ENCODE measurements at places on chromosomes 3 and 15.
A peak's percentile ranks its signal among the peaks of the same experiment; 100 is the strongest.

- DNase-seq: no peak
Measured at GRCh38 chr3:61452535-61453090, 108.8 kb upstream of the PTPRG start.

DNA sequence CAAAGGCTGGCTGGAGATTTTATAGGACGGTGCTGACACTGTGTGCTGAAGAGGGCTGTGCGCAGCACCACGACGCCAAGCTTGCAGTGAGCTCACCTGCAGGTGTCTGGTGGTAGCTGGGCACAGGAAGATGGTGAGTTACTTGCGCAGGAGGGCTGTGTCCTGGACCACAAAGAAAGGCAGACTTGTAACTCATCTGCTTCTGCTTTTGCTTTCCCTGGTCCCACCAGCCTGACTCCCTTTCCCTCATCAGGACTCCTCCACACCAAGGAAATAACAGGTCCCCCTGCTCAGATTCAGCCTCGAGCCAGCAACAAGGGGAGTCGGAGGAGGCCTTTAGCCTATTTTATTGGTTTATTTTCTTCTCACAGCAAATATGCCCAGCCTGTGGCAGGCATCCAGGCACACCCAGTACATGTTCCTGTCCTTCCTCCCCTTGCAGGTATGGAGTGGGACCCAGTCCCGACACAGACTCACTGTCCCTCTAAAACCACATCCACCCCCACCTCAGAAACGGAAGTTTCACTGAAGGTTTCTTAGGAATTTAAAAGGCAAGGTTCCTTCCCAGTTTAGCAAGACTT is 35.6 kb upstream of the FLNB start:
- DNase-seq: no peak

GRCh38 chr3:57100046-57100695 is 39.7 kb downstream of the SPATA12 start:
- DNase-seq: peak; percentile 86

DNA sequence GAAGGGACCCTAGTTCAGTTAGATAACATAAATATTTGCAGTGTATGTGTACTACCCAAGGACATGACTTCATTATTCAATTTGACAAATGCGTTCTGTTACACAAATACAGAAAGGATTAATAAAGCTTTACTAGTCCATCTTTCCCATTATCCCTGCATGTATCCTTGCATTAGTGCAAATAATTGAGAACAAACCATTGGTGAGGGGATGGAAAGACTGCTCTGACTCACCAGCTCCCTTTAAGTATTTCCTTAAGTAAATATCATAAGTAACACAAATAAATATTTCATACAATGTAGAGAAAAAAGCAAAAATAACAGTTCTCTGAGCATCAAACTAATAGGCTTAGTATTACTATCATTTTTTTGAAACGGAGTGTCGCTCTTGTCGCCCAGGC is 1.9 kb upstream of the GPD1L start:
- DNase-seq: no peak

DNA sequence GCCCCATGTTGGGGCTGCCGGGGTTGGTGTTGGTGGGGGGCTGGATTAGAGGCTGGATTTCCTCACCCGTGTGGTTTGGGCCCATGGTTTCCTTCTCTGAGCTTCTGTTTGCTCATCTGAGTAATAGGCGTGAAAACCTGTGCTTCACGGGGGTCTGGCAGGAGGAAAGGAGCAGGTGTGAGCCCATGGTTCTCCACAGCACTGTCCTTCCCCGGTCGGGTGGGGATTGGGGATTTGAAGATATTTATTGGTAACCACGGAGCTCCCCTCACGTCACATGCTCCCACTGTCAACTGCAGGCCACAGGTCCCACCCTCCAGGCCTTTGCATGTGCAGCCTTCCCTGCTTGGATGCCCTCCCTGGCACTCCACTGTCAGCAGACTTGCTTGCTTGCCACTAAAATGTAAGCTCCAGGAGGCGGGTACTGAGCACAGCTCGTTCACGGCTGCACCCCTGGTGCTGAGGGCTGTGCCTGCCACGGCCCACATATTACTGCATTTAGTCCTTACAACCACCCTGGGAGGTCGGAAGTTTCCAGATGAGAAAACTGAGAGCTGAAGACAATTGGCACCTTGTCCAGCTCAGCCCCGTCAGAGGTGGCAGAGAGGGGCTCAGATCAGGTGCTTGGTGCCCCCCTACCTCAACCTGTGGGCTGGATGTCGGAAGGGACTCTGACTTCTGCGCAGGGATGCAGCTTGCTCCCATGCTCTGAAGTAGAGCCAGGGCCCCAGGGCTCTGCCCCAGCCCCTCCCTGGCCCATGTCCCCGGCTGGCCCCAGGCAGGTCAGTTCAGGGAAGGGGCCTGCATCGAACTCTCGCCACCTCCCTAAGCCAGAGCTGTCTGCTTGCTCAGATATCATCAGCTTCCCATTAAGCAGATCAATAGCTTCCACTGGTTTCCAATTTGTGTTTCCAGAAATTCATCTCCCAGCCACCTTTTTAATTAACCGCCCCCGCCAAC is 29.4 kb upstream of the IQSEC1 start:
- DNase-seq: no peak

DNA sequence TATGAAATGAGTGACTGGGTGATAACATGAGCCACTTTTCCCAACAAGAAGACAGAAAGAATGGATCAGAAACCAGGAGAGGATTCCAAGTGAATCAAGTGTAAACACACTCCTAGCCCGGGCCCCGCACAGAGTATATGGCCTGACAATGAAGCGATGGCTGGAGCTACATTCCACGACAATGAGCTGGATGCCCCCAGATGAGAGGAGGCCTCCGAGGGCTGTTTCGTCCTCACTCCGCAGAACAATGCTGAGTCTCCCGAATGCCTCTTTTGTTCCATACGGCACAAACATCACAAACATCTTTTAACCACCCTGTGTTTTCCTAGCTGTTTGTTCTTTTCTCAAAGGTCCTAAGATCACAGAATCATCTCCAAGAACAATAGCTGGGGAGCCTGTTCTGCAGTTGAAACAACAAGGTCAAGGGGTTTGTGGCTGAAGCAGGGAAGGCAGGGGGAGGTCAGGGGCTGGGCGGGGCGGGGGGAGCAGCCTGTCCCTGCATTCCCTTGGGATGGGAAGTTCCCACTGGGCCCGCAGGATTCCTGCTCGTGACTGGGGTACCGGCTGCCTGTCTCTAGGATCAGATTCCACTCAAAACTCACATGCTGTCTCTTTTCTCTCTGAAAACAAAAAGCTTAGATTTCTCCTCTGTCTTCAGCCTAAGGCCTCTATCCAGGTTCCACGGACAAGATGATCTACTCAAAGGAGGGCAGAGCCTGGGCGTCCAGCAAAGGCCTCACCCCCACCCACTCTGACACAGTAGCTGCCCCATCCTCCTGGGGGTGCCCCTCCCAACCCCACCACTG is 151.3 kb downstream of the XXYLT1 start:
- peak; percentile 72 for DNase-seq

- no peak for DNase-seq
Measured at GRCh38 chr3:88209356-88209755, 59.6 kb downstream of the C3orf38 start.

DNA sequence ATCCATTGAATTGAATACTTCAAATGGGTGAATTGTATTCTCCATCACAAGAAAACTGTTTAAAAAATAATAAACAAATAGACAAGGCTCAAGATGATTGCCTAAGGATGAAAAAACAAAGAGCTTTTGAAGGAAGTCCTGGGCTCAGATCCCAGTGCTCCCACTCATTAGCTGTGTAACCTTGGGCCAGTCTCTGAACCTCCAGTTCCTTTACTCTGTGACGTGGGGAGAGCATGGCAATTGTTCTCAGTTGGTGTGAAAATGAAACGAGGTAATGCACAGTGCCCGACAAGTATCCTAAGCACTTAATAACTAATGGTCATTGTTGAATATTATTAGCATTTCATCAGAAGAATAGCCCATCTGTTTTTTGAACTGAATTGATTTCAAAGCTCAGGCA is 40.7 kb downstream of the TNIK start:
- peak; percentile 69 for DNase-seq

DNA sequence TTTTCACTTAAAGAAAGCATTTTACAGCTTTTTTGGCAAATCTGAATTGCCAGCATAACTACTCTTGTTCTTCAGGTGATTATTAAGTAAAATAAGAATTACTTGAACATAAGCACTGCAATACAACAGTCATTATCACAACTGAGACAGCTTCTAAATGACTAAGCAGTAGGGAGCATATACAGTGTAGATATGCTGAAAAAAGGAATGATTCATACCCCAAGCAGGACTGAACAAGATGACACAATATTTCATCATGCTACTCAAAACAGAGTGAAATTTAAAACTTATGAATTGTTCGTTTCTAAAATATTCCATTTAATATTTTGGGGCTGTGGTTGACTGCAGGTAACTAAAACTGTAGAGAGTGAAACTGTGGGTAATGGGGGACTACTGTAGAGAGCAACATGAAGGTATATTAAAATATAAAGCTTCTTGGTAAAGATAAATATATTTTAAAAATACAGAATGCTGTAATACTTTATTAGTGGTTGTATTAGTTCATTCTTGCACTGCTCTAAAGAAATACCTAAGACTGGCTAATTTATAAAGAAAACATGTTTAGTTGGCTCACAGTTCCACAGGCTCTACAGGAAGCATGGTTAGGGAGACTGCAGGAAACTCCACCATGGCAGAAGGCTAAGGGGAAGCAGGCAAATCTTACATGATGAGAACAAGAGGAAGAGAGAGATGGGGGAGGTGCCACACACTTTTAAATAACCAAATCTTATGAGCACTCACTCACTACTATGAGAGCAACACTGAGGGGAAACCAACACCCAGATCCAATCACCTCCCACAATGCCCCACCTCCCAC is 84.8 kb downstream of the DCLK3 start:
- DNase-seq: no peak

GRCh38 chr3:96700322-96701315 is 113.8 kb upstream of the EPHA6 start:
- no peak for DNase-seq

GRCh38 chr15:88990185-88990679 is 77.1 kb upstream of the MFGE8 start:
- no peak for DNase-seq

DNA sequence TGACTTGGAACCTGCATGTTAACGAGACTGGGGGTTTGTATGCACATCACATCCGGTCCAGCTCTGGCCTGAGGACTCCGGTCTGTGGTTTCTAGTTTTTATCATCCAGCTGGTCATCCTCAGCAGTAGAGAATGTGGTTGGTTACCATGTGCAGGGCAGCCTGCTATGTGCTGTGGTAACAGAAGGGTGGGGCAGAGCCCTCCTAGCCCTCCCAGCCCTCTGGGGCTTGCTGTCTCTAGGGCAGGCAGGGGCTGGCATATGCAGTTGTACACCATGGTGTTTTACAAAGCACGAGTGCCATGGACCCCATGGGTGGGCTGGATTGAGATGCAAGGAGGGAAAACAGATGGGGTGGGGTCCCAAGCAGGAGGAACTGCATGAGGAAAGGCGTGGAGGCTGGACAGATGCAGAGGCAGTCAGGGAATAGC is 70.2 kb downstream of the APBA2 start:
- no peak for DNase-seq

DNA sequence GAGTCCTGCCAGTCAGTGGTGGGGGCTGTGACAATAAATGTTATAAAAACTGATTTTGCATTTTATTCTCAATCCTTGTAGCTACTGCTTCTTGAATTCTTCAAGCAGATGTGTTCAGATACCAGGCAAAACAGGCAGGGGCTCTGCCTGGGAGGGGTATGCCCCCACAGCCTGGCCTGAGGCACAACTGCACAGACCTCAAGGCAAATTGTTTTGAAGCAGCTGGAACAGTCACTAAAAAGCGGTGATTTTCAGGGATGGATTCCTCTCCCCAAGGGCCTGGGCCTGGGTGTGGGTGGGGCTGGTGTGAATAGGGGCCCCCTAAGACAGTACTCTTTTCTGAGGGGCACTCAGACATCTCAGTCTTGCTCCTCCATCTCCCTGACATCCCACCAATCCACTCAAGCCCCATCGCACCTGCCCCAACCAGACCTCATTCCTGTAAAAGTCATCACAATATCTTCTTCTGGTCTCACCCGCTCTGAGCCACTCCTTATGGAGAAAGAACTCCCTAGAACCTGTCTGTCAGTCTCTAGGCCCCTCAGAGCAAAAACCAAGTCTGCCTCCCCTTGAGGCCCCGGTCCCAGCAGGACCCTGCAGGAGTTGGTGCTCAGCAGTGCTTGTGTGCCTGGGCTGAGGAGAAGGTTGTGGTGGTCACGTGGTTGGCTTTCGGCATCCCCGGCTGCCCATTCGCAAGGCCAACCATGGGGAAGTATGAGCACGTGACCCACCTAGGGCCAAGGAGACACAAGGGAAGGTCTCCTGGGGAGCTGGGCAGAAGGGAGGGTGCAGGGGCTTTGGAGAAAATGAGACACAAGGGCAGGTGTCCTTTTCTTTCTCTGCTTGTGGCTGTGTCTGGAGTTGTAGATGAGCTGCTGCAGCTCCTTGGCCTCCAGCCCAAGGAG is 2.9 kb upstream of the PSTPIP1 start:
- peak; percentile 51 for DNase-seq

DNA sequence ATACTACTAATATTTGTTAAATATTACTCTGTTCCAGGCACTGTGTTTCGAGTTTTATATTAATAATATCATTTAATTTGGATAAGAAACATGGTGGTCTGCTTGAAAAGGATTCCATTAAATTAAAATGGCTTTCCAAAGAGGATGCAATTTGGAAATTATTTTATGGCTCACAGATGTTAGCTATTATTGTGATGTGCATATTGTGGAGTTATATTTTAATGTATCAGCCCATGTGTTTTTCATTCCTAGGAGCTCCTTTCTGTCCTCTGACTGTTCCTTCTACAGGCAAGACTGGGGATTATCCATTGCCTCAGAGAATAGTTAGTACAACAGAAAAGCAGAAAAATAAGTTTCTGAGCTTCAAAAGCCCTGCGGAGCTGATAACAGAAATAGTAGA is 376.7 kb upstream of the PDZRN3 start:
- no peak for DNase-seq

DNA sequence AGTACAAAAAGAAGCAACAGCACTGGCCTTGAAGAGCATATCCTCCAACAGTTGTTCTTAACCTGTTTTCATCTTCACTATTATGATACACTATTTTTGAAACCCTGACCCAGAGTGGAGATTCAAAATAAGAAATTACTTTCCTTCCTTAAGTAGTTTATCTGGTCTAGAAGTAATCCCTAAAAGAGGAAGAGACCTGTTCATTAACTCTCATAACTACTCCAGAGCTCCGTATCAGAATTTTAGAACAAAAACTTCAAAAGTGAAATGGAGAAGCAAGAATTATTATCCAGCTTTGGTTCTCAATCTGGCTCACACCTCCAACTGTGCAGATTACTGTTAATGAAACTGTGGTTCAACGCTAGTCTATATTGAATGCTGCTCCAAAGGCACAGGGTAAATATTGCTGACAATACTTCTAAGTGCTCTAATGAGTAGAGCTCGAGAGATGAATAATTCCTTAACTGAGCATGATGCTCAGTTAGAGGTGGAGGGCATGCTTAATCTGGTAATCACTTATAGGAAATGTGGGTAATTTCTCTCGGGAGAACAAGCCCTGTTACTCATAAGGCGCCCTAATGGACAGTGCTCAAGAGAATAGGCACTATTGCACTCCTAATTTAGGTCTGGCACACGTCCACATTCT is 5.2 kb downstream of the LCMT2 start:
- DNase-seq: no peak

DNA sequence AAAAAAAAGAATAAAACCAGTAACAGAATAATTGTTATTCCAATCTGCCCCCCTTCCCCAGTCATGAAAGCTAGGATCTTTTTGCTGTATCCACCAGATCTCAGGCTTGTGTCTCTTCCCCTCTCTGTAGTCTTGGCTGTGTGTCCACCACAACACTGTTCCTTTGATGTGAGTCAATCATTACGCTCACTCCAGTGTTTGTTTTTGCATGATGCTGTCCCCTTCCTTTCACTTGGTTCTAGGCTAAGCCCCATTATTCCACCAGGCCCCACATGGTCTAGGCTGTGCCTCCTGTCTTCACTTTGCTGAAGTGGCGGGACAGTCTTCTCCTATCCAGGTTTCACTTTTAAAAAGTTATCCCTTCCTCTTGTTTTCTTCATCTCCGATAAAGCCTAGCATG is 13.6 kb downstream of the ACKR2 start:
- no peak for DNase-seq

Measured in pons (tissue), 1 donor.